ENCODE measurements at places on chromosomes 11 and 22.

DNA sequence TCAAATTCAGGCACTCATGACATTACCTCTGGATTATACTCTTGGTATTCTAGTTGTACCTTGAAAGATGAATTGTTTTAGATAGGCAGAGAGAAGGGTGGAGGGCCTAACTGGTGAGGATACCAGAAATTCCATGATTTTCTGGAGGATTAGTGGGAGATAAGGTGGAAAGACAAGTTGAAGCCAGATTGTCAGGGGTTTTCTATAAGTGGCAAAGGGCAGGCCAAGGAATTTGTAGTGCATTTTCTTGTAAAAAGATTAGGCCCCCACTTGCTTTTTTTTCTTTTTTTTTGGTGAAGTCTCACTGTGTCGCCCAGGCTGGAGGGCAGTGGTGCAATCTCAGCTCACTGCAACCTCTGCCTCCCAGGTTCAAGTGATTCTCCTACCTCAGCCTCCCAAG is 28.4 kb upstream of the PRDM10 start:
- no peak for DNase-seq

GRCh38 chr22:35540595-35541253 is at the start of gene RASD2:
RASD2 (plus strand) TSS chr22:35540831; CDS start chr22:35546810, 5,979 bp downstream.
- DNase-seq: no peak

GRCh38 chr22:22600531-22601261 is 41.6 kb upstream of the PRAME start:
- DNase-seq: no peak

GRCh38 chr22:28032861-28033260 is 113.8 kb upstream of the PITPNB start:
- no peak for DNase-seq

GRCh38 chr11:62423012-62423411 is 4.2 kb downstream of the SCGB1A1 start:
- no peak for DNase-seq

DNA sequence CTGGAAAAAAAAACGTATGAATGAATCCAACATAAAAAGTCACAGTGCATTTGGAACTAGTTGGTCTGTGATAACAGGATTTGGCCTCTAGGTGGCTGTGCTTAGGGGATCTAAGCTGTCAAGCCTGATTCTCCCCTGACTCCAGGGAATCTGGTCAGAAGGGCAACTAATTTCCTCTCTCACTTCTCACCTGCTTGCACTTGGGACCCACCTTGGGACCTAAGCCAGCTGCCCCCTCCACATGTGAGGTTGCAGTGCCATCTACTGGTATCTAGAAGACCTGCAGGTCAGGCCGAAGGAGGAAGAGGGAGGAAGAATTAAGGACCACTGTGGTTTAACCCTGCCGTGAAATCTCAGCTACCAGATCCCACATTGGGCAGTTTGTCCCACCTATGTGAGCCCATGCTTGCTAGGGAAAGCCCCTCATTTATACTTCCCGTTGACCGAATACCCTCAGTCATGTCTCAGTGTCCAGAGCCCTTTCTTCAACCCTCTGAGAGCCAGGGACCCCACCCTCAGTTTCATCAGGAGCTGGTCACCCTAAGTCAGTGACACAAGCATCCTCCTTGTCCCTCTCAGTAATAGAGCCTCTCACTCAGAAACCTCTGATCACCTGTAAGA is 33.2 kb upstream of the CAVIN3 start:
- peak; percentile 74 for DNase-seq

- no peak for DNase-seq
Observed at GRCh38 chr11:100830978-100831732, 144.1 kb downstream of the ARHGAP42 start.

DNA sequence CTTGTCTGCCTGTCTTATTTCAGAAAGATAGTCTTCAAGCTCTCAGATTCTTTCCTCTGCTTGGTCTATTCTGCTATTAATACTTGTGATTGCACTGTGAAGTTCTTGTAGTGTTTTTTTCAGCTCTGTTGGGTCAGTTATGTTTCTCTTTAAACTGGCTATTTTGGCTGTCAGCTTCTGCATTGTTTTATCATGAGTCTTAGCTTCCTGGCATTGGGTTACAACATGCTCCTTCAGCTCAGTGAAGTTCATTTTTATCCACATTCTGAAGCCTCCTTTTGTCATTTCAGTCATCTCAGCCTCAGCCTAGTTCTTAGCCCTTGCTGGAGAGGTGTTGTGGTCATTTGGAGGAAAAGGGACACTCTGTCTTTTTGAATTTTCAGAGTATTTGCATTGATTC is 15.5 kb upstream of the DEPDC7 start:
- DNase-seq: no peak

DNA sequence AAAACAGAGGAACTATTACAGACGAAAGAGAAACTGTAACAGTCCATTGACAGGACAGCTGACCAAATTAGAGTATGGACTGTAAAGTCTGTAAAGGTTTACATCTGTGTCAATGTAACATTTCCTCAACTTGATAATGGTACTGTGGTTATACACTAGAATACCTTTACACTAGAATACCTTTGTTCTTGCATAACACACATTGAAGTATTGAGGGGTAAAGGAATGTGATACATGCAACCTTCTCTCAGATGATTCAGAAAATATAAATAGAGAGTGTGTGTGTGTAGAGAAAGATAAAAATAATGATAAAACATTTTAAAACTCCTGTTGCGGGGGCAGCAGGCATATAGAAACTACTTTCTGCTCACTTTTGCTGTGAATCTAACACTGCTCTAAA is 5.6 kb upstream of the EEF1G start:
- no peak for DNase-seq

- DNase-seq: peak; percentile 73
Observed at GRCh38 chr22:41532908-41533825, 11.1 kb downstream of the POLR3H start.

All from activated CD4-positive, alpha-beta T cell treated with anti-CD3 and anti-CD28 coated beads, Interleukin-2, amount 50 U/mL, for 16 hours (primary cell).